Activated effector memory CD4-positive, alpha-beta T cell treated with Interleukin-2 at 50 U/mL for 16 hours (primary cell): ENCODE measurements at places on chromosomes 16 and 17.

GRCh38 chr17:19331134-19331533, 31.4 kb downstream of the B9D1 start:
- no peak for DNase-seq

- no peak for DNase-seq
Observed at GRCh38 chr17:61130330-61130729, 269.3 kb upstream of the TBX2 start.

- no peak for DNase-seq
Observed at GRCh38 chr17:57881143-57881542, 31.3 kb upstream of the MRPS23 start.

DNA sequence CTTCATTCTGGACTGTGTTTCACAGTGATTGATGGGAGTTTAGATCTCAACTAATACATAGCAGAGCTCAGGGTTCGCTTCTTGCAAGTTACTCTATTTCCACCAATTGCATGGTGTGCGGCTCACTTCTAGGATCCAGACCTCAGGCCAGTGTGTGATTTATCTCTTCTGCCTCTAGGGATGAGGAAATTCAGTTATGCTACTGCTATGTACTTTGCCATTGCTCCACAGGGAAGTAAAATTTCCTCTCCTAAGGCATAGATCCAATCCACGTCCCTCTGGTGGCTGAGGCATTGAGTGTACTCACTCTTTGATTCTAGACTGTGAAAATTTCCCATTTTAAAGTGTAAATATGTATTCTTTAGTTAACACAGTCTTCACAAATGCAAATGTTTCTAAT, 214.1 kb downstream of the HS3ST3B1 start:
- DNase-seq = no peak

DNA sequence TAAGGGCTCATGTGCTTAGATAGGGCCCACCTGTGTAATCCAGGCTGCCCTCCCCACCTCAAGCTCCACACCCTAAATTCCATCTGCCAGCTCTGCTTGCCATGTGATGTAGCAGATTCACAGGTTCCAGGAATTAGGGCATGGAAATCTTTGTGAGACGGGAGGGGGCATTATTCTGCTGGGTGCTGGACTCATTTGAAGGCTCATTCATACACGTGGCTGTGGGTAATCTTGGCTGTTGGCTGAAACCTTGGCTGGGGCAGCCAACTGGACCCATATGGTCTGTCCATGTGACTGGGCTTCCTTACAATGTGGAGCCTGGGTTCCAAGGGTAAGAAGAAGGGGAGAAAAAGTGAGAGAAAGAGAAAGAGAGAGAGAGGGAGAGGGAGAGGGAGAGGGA, 115.1 kb downstream of the CYLD start:
- DNase-seq = no peak

DNA sequence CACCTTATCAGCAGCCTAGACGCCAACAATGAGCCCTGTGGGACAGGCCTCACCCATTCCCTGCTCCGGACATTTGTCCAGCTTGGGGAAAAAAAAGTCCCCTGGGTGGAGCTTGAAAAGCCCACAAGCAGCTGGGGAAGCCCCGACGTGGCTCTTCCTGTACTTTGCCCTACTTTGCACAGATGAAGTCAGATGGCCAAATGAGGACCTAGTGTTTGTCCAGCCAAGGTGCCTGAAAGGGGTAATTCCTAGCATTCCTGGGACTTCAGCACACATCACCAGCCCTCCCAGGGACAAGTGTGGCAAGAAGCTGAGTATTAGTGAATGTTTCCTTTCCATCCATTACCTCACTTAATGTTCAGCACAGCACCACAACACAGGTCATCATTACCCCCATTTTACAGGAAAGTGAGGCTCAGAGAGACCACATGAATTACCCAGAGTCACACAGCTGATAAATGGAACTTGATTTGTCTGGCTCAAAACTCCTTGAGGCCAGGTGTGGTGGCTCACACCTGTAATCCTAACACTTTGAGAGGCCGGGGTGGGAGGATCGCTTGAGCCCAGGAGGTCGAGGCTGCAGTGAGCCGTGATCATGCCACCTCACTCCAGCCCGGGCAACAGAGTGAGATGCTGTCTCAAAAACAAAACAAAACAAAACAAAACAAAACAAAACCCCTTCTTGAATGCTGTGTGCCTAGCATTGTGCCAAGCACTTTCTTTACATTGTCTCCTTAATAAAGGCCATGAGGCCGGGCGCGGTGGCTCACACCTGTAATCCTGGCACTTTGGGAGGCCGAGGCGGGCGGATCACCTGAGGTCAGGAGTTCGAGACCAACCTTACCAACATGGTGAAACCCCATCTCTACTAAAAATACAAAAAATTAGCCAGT, 19.9 kb upstream of the PLLP start:
- no peak for DNase-seq
